ENCODE measurements at places on chromosomes 6 and 20.

- no peak for DNase-seq
Observed at GRCh38 chr20:18331694-18332093, 43.4 kb downstream of the ZNF133 start.

- DNase-seq = no peak
Observed at GRCh38 chr6:157139054-157139708, 184.1 kb downstream of the TMEM242 start.

- DNase-seq = no peak
Observed at GRCh38 chr6:48985025-48985424, 478.0 kb downstream of the MMUT start.

- no peak for DNase-seq
Observed at GRCh38 chr6:120378582-120379220, 955.6 kb downstream of the TBC1D32 start.

- no peak for DNase-seq
Observed at GRCh38 chr6:138815797-138816528, 20.1 kb downstream of the ECT2L start.

GRCh38 chr6:35073211-35073610 is 67.9 kb downstream of the TCP11 start:
- no peak for DNase-seq

GRCh38 chr6:139603581-139603980 is 229.1 kb upstream of the CITED2 start:
- no peak for DNase-seq

DNA sequence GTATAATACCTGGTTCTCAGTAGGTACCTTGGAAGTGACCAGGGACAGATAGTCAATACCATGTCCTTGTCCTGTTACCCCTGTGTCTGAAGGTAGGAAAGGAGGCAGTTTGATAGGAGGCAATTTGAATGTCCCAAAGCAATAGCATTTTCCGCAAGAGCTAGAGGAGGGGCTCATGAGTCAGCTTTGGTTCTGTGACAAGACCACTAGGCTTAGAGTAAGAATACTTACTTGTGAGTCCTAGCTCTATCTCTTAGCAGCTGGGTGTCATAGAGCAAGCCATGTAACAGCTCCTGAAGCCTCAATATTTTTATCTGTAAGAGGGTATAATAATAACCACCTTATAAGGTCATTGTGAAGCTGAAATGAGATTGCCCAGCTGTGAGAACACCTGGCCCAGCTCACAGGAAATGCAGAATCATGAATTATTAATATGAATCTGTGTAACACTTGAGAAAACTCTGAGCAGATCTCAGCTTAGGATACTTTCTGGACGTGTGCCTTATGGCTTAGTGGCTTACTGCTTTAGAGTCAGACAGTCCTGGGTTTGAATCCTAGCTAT is 58.6 kb downstream of the DAAM2 start:
- DNase-seq = no peak

Data from left forelimb (tissue), 1 donor.